KBM-7 (cell line): ENCODE measurements at places on chromosomes 1 and 21.

- DNase-seq: no peak
Measured at GRCh38 chr1:57963581-57963980, 539.7 kb upstream of the DAB1 start.

- no peak for DNase-seq
Measured at GRCh38 chr1:220498188-220498587, 29.7 kb upstream of the MARK1 start.

DNA sequence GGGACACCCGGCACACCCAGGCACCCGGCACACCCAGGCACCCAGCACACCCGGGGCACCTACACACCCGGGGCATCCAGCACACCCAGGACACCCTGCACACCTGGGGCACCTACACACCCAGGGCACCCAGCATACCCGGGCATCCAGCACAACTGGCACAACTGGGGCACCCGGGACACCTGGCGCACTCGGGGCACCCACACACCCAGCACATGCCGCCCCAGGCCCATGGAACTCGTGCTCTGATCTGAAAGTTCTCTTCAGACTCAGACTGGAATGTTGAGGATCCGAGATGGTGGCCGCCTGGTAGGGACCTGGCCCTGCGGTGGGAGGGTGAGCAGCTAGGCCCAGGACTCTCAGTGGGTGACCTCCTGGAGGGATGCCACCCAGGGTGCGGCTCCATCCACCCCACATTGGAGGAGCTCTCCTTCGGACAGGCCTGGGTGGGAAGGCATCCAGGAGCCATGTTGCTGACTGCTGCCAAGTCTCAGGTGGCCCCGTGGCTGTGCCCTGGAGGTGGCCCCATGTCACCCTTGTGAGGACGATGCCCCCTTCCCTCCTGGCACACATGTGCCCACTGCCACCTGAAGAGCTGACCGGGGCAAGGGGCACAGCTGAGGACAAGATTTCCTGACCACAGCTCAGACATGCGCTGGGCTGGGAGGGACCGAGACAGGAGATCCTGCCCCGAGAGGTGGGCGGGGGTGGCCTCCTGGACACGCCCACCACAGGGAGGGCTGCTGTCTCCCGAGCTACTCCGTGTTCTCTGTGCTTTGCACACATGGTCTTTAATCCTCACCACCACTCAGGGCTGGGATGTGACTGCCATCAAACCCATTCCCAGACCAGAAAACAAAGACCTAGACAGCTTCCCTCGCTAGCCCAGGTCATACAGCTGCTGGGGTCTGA, 37.0 kb downstream of the UBE2G2 start:
- DNase-seq: no peak

DNA sequence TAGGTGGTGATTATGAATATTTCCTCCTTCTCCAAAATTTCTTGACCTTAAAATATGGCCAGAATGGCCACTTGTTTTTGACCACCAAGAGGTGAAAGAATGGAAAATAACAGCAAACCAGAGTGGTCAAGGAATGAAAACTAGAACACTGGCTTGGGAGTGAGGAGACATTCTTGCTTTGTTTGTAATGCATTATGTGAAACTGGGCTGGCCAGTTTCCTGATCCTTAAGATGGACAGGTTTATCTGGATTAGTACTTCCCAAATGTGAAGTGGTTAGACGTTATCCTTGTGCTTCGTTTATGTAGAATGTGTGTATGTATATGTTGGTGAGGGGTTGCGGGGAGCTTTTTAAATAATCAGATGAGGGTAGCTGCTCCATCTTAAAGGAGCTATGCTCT, 12.8 kb downstream of the PLA2G4A start:
- DNase-seq: no peak

- no peak for DNase-seq
Measured at GRCh38 chr21:29077651-29078090, 4.2 kb upstream of the CCT8 start.

DNA sequence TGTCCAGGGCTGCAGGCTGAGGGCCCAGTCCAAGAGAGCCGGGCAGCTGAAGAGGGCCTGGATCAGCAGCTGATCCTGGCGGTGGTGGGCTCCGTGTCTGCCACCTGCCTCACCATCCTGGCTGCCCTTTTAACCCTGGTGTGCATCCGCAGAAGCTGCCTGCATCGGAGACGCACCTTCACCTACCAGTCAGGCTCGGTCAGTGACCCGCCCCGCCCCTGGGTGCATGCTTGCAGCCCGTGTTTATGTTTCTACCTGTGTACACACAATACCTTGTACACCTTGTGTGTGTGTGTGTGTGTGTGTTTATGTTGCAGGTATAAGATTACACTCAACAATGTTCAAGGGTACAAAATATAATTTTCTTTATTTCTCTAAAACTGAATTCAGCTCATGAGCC, 13.0 kb downstream of the TIE1 start:
- DNase-seq: no peak

DNA sequence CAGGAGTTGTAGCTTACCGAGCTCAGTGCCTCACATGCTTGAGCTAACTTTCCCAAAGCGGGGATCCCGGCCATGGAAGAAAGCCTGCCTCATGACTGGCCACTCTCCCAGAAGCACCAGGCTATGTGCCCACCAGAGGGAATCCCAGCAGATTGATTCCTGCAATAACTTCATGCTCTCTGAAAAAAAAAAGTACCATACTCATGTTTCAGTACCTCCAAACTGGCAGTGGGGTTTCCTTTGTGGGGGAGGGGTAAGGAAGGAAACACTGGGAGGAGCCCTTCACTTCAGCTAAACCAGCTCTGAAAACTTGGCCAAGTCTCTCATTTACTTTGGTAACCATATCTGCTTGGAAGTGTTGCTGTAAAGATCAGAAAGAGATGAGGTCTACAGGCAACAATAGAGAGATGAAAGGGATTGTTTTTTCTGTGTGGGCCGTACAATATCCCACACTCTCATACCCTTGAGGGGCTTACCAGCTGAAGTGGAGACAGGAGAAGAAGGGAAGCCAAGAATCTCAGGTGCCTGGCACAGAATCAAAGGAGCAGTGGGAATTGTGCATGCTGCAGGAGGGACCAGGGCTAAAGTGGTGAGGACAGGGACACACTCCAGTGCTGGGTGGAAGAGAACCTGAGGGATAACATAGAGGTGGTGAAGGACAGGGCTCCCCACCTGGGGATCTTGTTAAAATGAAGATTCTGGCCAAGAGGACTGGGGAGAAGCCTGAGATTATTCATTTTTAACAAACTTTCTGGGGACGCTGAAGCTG, 42.4 kb upstream of the TACSTD2 start:
- DNase-seq: peak; percentile 14

DNA sequence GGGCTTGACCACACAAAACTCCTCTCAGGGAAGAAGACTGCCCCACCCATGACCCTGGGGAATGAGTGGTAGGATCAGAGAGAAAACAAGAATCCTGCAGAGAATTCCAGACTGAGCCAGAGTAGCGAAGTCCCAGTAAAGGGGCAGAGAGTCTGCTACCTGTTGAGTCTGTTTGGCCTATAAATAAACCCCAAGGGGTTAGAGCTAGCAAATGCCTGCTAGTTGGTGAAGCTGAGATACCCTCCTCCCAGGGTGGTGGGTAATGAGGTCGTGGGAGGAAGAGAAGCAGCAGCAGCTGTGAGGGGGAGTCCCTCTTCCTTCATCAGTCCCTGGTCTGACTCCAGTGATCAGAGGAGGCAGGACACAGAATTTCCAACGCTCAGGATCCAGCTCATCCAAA, 2.5 kb downstream of the TRAF3IP3 start:
- DNase-seq: peak; percentile 24

DNA sequence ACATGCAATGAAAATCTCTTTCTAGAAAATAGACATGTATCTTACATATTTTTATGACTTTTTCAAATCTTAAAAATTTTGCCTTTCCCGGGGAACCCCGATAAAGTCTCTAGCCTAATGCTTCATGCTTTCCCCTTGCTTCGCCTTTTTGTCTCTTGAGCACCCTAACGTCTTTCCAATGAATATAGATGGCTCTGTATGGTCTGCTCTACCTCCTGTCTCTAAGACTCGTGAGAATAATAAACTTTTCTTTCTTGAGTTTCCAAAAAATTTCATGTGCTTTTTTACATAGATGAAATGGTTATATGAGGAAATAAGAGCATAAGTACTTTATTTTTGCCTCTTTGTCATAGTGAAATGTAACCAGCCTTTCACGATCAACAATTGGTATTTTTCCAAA, 202.6 kb downstream of the PDE4B start:
- DNase-seq: no peak

- peak; percentile 84 for DNase-seq
Measured at GRCh38 chr1:174204697-174205308, 45.5 kb downstream of the RABGAP1L start.

DNA sequence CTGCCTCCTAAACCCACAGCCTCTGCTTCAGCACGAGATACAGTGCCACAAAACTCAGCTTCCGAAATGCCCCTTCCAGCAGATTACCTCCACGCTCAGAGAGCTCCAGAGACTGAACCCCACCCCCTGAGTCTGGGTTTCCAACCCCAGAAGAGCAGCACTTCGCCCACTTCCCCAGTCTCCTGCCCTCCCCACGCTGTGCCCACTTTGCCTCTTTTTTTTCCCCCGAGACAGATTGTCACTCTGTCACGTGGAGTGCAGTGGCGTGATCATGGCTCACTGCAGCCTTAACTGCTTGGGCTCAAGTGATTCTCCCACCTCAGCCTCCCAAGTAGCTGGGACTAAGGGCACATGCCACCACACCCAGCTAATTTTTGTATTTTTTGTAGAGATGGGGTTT, 10.1 kb downstream of the ICMT start:
- DNase-seq: no peak

- no peak for DNase-seq
Measured at GRCh38 chr1:113488576-113489177, 98.4 kb downstream of the MAGI3 start.

DNA sequence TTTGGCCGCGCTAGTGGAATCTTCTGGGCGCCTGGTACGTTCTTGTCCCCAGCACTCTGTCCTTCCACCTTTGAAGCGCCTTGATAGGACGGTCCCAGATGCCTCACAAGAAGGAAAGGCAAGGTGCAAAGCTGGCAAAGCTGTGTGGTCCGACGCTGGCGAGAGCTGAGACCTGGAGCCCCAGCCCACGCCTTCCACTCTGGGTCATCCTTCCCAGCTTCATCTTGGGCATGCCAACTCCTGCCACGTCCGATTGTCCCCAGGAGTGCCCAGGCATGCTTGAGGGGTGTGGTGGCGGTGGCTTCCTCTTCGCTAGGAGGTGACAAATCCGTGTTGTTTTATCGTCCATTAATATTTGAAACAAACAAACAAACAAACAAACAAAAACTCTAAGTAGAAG, 123.9 kb upstream of the DPYD start:
- no peak for DNase-seq
